HFFc6 (cell line): ENCODE measurements at places on chromosomes 7 and 10. TPM values are rescaled to one million over a fixed set of nuclear protein-coding genes. Genes with fewer than 3 reads are reported as not detected.

MMD2 gene
- not detected in 3 replicates for total RNA-seq

DNA sequence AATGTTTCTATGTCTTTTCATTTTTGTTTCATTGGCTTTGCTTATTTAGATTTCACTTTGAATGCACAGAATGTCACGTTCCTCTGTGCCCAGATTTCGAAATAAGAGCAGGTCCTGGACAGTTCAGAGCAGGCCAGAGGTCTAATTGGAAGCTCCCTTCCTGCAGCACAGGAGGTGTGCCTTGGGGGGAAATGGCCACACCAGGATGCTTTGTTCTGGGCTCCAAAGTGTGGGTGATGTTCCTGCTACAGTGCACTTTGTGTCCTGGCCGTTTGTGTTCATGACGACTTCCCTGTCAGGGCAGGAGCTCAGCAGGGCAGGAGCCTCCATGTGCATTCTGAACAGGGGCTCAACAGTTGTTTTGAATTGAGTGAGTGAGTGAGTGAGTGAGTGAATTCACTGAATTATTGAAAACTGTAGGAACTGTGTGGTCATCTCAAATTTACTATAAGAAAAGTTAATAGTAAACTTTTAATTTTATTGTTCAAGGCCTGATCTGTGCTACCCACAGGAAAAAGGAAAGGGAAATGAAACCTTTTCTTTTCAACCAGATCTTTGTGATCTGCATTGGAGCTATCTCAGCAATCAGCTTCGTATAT lies 109.5 kb upstream of the GJD4 start:
- H3K27ac ChIP-seq = peak overlapping the region; percentile 33
- no peaks in the 10 kb centered on the region for H3K27me3 ChIP-seq
- no peaks in the 10 kb centered on the region for H3K36me3 ChIP-seq

DNA sequence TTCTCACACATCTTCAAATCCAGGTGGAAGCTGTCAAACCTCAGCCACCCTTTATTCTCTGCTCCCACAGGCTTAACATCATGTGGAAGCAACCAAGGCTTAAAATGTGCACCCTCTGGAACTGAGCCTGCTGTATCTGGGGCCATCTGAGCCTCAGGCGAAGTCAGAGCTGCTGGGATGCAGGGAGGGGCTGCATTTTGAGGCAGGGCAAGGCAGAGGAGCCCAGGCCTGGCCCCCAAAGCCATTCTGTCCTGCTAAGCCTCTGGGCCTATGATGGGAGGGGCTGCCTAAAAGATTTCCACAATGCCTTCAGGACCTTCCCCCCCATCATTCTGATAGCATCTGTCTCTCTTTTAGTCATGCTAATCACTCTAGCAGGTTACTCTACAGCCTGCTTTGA lies 51.7 kb upstream of the COBL start:
- H3K27me3 ChIP-seq = peaks cover 5% of the 10 kb centered on the region
- no peaks in the 10 kb centered on the region for H3K36me3 ChIP-seq
- DNase-seq = no peak
- no peak overlapping the region for H3K27ac ChIP-seq

DNA sequence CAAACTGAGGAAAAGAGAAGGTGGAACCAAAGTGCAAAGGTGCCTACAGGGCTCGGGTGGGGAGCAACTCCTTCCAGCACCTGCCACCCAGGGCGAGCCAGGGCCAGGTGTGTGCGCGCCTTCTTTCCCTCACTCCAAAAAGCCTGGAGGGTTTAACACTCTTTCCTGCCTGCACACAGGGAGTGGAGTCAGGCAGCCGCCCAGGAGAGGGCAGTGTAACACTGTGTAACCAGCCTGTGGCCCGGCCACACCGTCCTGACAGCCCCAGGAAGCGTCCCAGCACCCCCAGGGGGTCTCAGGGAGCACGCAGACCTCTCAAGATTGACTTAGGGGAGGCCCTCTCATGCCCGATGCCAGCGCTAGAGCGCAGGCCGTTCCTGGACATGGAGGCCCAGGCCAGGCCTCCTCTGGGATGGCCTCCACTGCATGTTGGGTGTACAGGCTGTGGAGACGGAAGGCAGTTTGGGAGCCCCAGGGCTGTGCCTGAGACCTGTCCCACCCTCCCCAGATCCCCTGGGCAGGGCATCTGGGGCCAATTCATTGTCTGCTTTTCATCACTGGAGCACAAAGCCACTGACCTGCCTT lies 13.4 kb downstream of the BRI3 start:
- H3K4me3 ChIP-seq = no peak overlapping the region
- DNase-seq = peak; percentile 39
- H3K36me3 ChIP-seq = 0 out of 2 replicates have a peak, but pooled peaks cover 3% of the 10 kb centered on the region
- H3K27me3 ChIP-seq = peaks cover 21% of the 10 kb centered on the region
- H3K4me1 ChIP-seq = peaks cover 15% of the 10 kb centered on the region
- H3K27ac ChIP-seq = peak overlapping the region; percentile 65

LIPF gene
- total RNA-seq = not detected in 3 replicates

DNA sequence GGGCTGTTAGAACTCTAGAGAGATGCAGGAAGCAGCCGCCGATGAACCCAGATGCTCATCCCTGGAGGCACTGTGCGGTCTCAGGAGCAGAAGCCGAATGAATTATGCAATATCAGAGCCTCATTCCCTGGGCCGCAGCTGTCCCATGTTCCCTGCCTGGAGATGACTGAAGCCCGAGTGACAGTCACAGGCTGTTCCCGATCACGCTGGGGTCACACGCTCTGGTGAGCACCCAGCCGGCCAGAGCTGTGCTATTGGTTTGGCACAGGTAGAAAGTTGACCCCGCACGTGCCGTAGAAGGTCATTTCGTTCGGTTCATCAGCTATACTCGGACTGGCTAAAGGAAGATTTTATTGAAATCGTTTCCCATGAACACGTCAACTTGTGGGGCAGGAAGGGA lies 140.5 kb upstream of the SH2B2 start:
- peaks cover 5% of the 10 kb centered on the region for H3K36me3 ChIP-seq
- H3K4me1 ChIP-seq = peaks cover 8% of the 10 kb centered on the region
- peaks cover 4% of the 10 kb centered on the region for H3K27me3 ChIP-seq
- H3K4me3 ChIP-seq = no peak overlapping the region
- DNase-seq = no peak
- no peak overlapping the region for H3K27ac ChIP-seq

DNA sequence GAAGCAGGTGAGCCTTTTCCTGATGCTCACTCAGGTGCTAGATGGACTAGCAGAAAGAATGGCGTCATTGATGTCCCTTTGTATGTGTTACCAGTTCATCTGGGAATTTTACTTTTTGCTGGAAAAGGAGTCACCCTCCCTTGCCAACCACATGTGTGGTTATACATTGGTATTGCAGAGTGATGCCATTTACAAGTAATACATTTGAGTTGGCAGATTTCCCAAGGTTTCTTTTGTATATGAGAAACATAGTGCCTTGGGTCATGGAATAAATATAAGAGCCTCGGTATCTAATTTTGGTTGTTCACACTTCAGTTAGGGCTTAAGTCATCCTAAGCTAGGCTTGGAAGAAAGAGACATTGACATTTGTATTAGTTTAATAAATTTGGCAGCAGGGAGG lies 10.4 kb upstream of the ATXN7L1 start:
- no peaks in the 10 kb centered on the region for H3K4me1 ChIP-seq
- H3K27me3 ChIP-seq = no peaks in the 10 kb centered on the region; the same call in 1 of the 2 replicates
- no peak overlapping the region for H3K27ac ChIP-seq
- no peak overlapping the region for H3K4me3 ChIP-seq
- DNase-seq = no peak

- peaks cover 4% of the 10 kb centered on the region; the same call in 1 of the 2 replicates for H3K36me3 ChIP-seq
- DNase-seq = no peak
- H3K4me1 ChIP-seq = peaks cover 31% of the 10 kb centered on the region
Measured at GRCh38 chr10:31395695-31396094, 76.7 kb downstream of the ZEB1 start.

LIPM gene
- total RNA-seq = not detected in 3 replicates
